Pulmonary artery endothelial cell (primary cell): ENCODE measurements at places on chromosomes 4 and X. TPM values are rescaled to one million over a fixed set of nuclear protein-coding genes. Genes with fewer than 3 reads are reported as not detected.

- DNase-seq = no peak
These were observed 15.3 kb downstream of the DDIT4L start for GRCh38 chr4:100174985-100175383.

DNA sequence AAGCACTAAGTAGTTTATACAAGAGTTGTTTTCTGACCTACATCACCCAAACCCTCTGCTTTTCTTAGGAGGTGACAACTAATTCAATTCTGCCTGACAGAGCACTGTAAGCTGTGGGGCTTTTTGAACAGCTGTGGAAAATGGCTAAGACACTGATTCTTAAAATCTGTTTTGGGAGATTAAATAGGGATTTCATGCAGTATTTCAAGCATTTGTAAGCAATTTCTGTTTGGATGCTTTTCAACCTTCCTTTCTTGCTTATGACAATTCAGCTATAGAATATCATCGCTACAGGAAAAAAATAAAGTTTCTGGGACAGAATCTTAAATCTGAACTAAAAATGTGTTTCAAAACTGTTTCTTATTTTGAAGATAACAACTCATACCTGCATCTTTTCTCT lies 459.5 kb downstream of the RAPGEF2 start:
- DNase-seq = no peak

DNA sequence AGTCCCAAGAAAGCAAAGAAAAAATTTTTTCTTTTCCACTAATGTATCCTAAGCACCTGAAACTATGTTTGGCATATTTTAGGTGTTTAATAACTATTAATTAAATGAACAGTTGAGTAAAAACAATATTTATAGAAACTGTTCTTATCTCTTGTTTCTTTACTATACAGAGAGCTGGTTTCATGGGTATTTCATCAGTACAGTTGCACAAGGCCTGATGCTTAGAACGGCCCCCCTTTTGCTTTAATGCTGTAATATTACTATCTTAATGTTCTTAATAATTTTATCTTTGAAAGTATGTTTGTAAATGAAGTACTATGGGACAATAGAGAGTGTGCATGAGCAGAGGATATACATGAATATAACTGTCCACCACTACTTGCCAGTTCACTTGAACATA lies 479.1 kb upstream of the SLIT2 start:
- no peak for DNase-seq

GRCh38 chrX:15686818-15687685 lies 22.4 kb upstream of the CLTRN start:
- peak; percentile 8 for DNase-seq

DNA sequence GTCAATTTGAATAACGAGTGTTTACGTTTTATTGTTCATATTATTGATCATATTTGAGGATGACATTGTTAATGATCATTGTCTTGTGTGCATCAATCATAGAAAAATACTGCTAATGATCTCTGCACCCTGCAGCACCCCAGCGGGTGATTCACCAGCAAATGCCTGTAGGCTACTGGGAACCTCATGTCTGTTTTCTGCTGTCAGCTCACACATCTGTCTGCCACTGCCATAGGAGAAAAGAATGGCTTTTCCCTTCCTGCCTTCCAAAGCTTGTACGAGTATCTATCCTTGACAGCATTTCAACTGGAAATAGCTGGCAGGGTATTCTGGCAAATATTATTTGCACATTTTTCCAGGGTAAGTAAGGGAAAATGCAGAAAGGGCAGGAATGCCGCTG lies 272.1 kb upstream of the TRAM1L1 start:
- DNase-seq = no peak

Gene ALG13
- total RNA-seq = 40.6 and 43.0 TPM in 2 replicates

Gene MAGEA8
- not detected in 2 replicates for total RNA-seq
